ENCODE measurements at places on chromosomes 4 and X.
A peak's percentile ranks its signal among the peaks of the same experiment; 100 is the strongest.

GRCh38 chr4:128481752-128482480 is 194.3 kb upstream of the PGRMC2 start:
- no peak for DNase-seq

GRCh38 chrX:154541896-154542722 is 4.5 kb downstream of the G6PD start:
- peak; percentile 38 for DNase-seq

DNA sequence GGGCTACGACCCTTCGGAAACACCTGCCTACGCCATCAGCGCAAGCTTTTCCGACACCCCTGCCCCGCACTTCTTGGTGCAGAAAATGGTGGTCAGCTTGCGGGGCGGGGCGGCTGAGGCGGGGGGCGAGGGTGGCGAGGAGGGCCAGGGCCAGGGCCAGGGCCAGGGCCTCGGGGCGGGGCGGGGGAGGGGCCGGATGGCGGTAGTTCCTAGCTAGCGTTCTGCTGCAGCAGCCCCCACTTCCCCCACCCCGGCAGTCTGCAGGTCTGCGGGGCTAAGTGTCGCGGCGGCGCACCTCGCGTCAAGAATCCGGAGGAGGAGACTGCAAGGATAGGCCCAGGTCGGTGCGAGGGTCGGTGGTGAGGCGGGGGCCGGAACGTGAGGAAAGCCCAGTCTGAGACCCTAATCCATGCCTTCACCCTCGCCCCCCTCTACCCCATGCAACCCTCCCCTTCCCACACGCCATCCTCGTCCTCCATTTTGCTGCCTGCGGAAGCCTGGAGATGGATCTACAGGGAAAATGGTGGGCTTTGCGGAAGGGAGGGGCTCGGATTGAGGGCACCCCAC is 600 bp downstream of the BEX4 start:
- DNase-seq: peak; percentile 24

DNA sequence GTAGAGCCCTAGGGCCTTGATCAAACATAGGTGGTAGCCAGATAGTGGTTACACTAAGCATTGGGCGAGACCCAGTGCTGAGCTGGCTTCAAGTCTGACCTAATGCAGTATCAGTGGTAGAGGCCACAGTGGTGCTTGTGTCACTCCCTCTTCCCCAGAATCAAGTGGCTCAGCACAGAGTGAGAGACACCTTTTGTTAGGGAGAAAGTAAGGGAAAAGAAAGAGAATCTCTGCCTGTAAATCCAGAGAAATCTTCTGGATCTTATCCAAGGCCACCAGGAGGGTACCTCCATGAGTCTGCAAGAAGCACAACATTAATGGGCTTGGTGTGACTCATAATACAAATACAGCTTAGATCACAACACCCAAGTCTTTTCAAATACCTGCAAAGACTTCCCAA is 117.7 kb upstream of the SLC6A14 start:
- DNase-seq: no peak

DNA sequence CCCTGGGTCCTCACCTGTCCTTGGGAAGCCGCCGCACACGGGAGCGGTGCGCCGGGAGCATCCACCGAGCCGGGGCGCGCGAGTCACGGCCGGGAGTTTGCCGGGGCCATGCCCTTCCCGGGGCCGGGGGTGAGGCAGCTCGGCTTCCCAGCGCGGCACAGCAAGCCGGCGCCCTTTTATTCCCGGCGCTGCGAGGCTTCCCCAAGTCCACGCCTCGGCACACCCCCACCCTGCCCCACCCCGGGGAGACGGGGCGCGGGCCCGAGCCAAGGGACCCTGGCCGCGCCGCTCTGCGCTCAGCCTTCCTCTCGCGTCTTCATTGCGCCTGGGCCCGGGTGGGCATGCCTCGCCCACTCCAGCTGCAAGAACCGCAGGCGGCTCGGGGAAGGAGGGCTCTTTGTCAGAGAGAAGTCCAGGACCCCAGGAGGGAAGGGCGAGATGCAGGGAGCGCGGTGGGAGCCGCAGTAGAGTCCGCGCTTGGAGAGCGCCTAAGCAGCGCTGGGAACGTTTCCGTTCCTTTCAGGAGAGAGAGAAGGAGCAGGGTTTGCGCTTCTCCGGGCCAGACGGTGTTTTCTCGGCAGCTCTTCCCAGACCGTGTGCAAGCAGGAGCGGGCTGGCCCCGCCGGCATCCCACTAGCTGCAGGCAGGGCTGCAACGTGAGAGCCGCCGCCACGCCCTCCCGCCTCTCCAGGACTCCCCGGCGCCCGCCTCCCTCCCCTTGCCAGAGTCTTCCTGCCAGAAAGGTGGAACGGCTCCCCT is at the start of gene MXRA5:
Gene MXRA5, minus strand, starts transcription at position 152 of the 759 bp plus-strand sequence. CDS start 2,819 bp downstream, outside the sequence.
- DNase-seq: no peak

- no peak for DNase-seq
Measured at GRCh38 chr4:14262221-14262620, 634.7 kb upstream of the BOD1L1 start.

DNA sequence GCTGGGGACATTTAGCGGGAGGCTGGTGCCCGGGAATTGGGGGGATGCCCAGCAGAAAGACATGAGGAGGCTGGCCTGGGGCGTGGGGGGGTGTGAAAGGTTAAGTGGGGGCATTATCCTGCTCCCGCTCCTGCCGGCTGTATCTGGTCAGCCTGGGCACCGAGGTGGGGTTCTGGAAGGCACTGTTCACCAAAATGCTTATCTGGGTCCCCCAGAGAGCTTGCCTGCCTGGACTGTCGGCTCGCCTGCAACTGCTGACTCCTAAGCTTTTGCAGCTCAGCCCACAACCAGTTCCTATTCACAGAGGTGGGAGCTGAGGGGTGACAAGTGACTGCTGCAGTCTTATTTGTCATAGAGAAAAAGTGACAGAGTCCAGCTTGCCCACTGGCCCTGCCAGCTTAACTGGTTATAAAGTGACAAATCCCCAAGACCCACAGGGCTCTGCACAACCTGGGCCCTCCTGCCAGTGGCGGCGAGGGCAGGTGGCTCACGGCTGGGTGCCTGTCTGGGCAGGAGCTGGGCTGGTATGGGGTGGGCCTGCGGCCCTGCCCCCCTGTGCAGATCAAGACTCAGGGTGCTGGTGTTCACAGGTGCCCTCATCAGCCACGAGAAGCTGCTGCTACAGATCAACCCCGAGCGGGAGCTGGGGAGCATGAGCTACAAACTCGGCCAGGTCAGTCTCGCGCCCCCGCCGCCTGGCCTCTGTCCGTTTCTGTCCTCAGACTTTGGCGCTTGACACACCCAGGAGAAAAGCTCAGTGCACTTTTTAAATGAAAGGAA is 23.7 kb upstream of the MSANTD1 start:
- DNase-seq: no peak

DNA sequence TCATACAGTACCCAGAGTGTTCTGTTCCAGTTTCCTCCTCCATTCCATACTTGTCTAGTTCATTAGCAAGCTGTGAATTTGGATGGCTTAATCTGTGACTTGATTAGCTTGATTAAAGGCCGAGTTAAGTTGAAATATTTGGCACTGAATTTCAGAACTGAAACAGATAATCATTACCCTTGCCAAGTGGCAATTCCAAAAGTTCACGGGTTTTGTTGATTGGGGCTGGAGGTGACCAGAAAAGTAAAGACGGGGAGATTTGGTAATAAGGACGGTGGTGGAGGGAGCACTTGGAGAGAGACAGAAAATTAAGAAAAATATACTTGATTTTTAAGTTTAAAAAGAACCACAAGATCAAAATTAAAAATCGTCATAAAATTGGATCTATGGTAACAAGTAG is 21.9 kb upstream of the KLHL2 start:
- DNase-seq: no peak

DNA sequence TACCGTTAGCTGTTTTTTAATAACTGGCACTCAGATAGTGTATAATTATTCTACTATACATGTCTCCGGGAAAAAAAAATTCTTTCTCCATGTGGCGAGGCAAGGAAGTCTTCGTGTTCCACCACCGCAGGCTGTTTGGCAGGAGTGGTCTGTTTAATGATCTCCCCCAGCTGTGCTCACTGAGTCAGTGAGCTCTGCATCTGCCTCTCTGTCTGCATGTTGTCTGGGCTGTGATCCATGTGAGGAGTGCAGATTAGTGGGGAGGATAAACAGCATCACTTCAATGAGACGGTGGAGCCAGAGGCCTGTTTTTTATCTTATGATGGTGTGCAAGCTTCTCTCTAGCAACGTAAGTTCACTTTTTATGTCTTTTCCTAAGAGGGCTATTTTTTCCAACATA is 69.8 kb downstream of the RPS3A start:
- no peak for DNase-seq

GRCh38 chr4:115259642-115260041 is 146.2 kb upstream of the NDST4 start:
- DNase-seq: no peak

DNA sequence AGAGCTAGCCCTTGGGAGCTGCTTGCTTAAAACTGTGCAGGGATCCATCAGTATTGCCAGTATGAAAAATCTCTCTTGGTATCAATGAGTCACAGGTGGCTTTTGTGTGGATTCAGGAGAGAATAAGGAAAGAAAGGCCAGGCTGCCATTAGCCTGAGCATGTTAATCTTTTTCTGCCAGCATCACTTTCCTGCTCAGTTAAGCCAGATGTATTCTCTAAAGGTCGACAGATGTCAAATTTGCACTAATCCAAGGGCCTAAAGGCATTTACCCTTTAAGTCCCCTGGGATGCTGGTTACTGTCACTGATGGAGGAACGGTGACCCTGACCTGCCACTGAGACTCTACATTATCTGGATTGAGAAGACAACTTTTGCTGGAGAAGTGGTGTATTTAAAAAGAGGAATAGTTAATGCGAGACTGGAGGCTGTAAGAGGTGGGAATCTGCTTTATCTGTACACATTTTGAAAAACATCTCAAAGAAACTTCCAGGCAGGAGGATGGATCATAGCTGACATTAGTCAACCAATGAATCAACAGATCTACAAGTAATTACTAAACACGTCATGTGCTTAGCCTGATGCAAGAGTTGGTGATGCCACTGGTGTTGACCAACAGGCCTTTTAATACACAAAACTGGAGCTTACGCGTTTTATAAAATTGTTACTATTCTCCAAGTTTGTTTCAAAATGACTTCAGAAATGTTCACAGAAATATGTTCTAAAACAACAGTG is 241.4 kb upstream of the ANXA3 start:
- DNase-seq: no peak

- no peak for DNase-seq
Measured at GRCh38 chr4:120158841-120159463, 92.3 kb upstream of the MAD2L1 start.

- no peak for DNase-seq
Measured at GRCh38 chrX:39327255-39327654, 526.0 kb downstream of the MID1IP1 start.

DNA sequence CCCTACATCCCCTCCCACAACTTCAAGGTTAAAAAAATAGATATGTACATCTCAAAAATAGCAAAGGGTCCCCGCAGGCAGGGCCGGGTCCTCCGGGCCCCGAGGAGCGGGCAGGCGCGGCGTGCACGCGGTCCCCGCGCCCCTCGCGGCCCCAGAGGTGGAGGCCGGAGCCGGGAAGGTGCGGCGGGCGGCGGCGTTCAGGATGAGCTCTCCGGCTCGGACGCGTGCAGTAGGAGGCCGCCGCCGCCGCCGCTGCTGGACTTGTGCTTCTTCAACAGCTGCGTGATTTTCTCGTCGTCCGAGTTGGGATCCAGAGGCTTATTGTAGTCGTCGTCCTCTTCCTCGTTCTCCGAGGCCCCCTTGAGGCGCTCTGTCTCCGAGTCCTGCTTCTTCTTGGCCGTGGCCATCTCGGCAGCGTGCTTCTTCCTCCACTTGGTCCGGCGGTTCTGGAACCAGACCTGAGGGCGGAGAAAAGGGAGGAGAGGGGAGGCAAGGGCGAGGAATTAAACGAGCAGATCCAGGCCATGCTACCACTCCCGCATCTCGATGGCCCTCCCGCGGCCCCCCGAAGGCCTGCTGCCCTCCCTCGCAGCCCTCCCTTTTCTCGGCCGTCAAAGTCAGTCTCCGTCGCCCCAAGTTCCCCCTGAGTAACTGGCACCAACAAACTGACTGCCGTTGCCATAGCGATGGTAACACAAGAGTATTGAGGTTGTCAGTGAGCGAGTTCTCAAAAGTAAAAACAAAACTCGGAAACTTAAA is 5.8 kb downstream of the NKX6-1 start:
- no peak for DNase-seq

- no peak for DNase-seq
Measured at GRCh38 chr4:166498546-166498945, 625.5 kb downstream of the TLL1 start.

GRCh38 chrX:9676738-9677097 is 88.9 kb downstream of the GPR143 start:
- DNase-seq: no peak

Measured in SW 1271 (cell line).